ENCODE measurements at places on chromosomes 12 and 14.
A peak's percentile ranks its signal among the peaks of the same experiment; 100 is the strongest.

DNA sequence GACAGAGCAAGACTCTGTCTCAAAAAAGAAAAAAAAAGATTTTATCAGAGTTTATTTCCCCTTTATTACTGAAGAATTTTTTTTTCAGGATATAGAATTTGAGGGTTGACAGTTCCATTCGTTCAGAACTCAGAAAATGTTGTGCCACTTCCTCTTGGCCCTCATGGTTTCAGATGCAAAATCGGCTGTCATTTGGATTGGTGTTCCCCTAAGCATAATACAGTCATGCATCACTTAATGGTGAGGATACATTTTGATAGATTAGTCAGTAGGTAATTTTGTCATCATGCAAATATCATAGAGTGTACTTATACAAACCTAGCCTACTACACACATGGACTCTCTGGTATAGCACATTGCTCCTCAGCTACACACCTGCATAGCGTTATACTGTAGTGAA is 263.9 kb upstream of the RTL1 start:
- DNase-seq, result no peak

GRCh38 chr14:49451938-49452337 is 134.2 kb downstream of the RPS29 start:
- no peak for DNase-seq

GRCh38 chr12:123011701-123012100 is 31.2 kb downstream of the ARL6IP4 start:
- no peak for DNase-seq

DNA sequence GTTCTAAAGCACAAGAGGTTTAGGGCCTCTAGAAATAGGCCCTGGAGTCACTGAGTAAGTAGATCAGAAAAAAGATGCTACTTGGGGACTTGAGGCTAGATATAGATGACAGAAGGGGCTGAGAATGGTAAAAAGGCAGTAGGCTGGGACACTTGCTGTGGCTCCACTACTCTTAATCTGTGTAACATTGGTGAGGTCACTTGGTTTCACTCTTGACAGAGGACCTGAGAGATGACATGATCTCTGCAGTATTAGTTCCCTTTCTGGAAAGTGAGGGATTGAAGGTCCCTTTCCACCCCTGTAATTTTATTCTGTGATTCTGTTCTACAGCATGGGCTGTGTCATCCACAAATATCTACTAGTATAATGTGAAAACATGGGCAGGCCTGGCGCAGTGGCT is 39.7 kb downstream of the MAPKAPK5 start:
- DNase-seq, result no peak

GRCh38 chr12:84757978-84758377 is 154.6 kb downstream of the SLC6A15 start:
- DNase-seq, result no peak

GRCh38 chr12:124663771-124664366 is 96.5 kb upstream of the NCOR2 start:
- no peak for DNase-seq

- no peak for DNase-seq
Measured at GRCh38 chr12:80837342-80837978, 100.3 kb downstream of the LIN7A start.

- peak; percentile 39 for DNase-seq
Measured at GRCh38 chr12:95998611-95999286, 2.6 kb upstream of the HAL start.

- no peak for DNase-seq
Measured at GRCh38 chr14:80992580-80992979, 37.2 kb downstream of the TSHR start.

- no peak for DNase-seq
Measured at GRCh38 chr12:132095520-132096409, 48.4 kb downstream of the DDX51 start.

DNA sequence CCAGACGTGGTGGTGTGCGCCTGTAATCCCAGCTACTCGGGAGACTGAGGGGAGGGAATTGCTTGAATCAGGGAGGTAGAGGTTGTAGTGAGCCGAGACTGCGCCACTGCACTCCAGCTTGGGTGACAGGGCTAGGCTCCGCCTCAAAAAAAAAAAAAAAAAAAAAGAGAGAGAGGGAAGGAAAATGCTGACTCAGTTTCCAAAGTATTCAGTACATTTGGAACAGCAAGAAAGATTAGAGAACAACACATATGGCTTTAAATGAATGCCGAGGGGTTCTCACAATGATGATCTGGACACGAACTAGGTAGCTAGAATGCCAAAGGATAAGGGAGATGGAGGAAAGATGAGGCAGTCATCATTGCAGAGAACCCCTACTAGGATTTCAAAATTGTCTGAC is 97.4 kb downstream of the NAV3 start:
- no peak for DNase-seq

DNA sequence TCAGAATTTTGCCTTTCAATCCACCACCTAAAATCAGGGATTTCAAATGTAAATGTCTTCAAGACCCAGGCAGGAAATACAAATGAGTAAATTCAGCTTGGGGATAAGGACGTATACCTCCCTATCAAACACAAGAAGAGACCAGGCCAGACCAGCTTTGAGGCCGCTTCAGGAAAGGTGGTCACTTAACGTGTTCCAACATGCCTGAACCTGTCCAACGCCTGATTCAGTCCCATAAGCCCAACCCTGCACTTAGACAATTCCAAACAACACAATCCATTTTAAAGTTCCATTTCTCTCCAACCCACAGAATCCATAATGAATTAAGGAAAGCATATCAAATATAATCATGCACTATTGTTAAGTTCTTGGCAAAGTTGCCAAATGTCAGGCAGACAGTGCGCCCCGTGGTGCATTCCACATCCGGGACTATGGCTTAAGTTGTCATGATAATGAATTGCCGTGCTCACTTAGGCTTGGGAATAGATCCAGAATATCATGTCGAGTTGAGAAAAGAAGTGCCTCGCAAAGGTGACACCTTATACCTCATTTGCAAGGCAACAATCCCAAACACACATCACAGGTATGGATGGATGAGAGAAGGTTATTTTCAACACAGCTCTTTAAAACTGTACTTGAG is 35.5 kb downstream of the CCDC60 start:
- no peak for DNase-seq

DNA sequence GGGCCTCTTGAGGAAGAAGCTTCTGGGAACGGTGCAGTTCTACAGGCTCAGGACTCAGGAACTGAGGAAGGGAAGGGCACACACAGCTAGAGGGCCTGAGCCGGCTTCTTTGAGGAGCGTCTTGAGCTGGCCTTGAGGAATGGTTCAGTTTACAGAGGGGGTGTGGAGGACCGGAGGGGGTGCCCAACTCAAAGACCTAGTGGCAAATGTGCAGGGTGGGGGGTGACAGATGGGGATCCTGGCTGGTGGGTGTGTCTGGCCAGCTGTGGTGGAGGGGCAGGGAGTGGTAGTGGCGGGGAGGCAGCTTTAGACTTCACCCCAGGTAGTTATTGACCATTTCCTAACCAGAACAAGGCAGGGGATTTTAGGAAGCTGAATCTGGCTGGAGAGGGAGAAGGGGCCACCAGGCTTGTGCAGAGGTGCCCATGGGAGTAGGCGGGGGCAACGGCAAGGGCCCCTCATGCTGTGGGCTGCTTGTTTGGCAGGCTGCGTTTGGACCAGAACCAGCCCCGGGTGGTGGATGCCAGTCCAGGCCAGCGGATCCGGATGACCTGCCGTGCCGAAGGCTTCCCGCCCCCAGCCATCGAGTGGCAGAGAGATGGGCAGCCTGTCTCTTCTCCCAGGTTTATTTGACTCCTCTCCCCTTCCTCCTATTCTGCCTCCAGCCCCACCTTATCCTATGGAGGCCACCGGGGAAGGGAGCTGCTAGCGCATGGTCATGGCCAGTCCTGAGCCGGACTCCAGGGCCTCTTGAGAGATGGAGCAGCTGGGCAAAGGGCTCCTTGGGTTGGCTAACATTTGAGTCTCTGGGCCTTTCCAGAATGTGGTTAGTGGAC is 27.8 kb downstream of the PAPLN start:
- no peak for DNase-seq

- peak; percentile 86 for DNase-seq
Measured at GRCh38 chr12:89353188-89353822, 1.0 kb upstream of the DUSP6 start.

- DNase-seq, result no peak
Measured at GRCh38 chr12:52975204-52975603, 26.3 kb downstream of the KRT18 start.

- no peak for DNase-seq
Measured at GRCh38 chr12:131434208-131435125, 276.4 kb upstream of the SFSWAP start.

GRCh38 chr12:12505544-12506495 is 56.8 kb downstream of the DUSP16 start:
- DNase-seq, result peak; percentile 18

Data from kidney glomerular epithelial cell (primary cell).